ENCODE measurements at places on chromosomes 6 and 20.

DNA sequence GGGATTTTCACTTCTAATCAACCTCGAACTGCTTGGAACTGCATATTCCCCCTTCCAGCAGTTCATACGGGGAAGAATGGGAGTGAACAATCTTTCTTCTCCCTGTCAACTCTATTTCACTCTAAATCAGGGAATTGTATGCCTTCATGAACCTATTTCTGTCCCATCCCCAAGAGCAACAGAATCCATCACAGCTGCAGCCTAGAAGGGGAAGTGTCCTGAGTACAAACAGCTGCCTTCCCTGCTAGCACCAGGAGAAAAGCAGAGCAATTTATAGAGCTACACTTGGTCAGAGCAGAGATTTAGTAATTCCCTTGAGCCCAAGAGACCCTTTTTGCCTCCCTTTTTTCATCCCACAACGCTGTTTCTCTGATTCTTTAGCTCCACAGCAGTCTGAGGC lies 208.4 kb downstream of the ADGRG6 start:
- H3K27ac ChIP-seq: no peak overlapping the region
- H3K36me3 ChIP-seq: no peaks in the 10 kb centered on the region
- H3K4me1 ChIP-seq: no peaks in the 10 kb centered on the region
- no peak for DNase-seq
- H3K4me3 ChIP-seq: no peak overlapping the region

GRCh38 chr20:51935003-51935358 lies 132.7 kb upstream of the SALL4 start:
- H3K27me3 ChIP-seq: no peaks in the 10 kb centered on the region
- no peak overlapping the region for H3K27ac ChIP-seq
- DNase-seq: no peak
- no peak overlapping the region for H3K4me3 ChIP-seq
- H3K4me1 ChIP-seq: no peaks in the 10 kb centered on the region

DNA sequence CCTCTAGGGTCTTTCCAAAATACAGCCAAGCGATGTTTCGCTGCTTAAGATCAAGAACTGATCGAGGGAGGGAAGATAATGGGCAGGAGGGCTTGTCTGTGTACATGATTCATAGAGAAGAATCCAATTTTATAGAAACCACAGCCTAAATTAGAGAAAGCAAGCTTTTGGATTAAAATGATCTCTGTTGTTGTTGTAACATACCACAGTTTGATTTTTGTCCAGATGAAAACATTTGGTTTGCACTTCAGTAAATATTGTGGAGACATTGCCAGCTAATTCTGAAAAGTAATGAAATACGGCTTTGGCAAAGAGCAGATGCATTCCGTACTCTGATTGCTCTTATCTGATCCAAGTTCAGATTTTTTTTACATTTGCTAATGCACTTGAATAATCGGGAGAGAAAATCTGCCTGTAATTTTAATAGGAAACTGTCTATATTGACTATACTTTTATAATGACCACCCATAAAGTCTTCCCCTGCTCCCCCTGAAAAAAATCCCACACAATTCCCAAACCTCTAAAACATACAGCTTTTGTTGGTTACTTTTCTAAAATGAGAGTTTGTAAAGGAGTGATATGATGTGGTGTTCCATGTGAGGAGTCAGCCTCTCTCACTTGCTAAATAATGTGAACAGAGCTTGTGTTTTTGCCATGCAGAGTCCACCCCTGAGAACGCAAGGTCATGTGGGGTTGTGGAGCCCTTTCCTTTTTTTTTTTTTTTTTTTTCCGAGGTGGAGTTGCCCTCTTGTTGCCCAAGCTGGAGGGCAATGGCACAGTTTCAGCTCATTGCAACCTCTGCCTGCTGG lies 199.9 kb downstream of the DTNBP1 start:
- H3K4me1 ChIP-seq: no peaks in the 10 kb centered on the region
- no peaks in the 10 kb centered on the region for H3K36me3 ChIP-seq
- no peak overlapping the region for H3K4me3 ChIP-seq
- no peaks in the 10 kb centered on the region for H3K27me3 ChIP-seq
- no peak for DNase-seq
- H3K27ac ChIP-seq: no peak overlapping the region

GRCh38 chr6:17527076-17527475 lies 73.0 kb upstream of the FAM8A1 start:
- H3K27ac ChIP-seq: no peak overlapping the region
- H3K4me3 ChIP-seq: no peak overlapping the region
- no peaks in the 10 kb centered on the region for H3K36me3 ChIP-seq
- no peak for DNase-seq
- no peaks in the 10 kb centered on the region for H3K4me1 ChIP-seq

- DNase-seq: no peak
- H3K4me3 ChIP-seq: no peak overlapping the region
- H3K4me1 ChIP-seq: peaks cover 26% of the 10 kb centered on the region
- no peaks in the 10 kb centered on the region for H3K36me3 ChIP-seq
- H3K27ac ChIP-seq: no peak overlapping the region
Measured at GRCh38 chr6:43579171-43579570, 3.2 kb downstream of the POLH start.

- H3K4me1 ChIP-seq: no peaks in the 10 kb centered on the region
- no peak overlapping the region for H3K4me3 ChIP-seq
- H3K27ac ChIP-seq: no peak overlapping the region
- no peaks in the 10 kb centered on the region for H3K36me3 ChIP-seq
- no peak for DNase-seq
- no peaks in the 10 kb centered on the region for H3K27me3 ChIP-seq
Measured at GRCh38 chr20:6680854-6681253, 86.6 kb upstream of the BMP2 start.

DNA sequence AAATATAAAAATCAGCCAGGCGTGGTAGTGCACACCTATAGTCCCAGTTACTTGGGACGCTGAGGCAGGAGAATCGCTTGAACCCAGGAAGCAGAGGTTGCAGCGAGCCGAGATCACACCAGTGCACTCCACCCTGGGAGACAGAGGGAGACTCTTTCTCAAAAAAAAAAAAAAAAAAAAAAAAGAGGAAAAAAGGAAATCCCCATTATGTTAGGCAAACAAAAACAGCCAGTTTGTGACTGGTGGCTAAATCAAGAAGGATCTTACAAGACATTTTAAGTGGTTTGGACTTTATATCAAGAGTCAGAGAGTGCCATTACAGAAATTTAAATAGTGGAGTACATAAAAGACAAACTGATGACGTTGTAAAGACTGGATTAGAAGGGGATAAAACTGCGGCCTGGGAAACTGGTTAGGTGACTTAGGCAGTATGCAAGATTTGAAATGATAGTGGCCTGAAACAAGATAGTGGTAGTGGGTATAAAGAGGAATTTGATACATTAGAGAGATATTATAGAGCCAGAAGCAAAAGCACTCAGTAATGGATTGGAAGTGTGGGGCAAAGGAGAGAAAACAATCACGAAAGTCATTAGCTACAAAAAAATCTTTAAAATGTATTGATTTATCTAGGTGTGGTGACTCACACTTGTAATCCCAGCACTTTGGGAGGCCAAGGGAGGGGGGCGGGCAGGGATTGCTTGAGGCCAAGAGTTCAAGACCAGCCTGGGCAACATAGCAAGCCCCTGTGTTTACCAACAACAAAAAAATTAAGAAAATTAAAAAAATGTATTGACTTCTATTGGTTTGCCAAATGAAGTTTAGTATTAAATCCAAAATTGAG lies 1.7 kb upstream of the MYO6 start:
- peaks cover 4% of the 10 kb centered on the region for H3K27me3 ChIP-seq
- no peaks in the 10 kb centered on the region for H3K36me3 ChIP-seq
- no peak overlapping the region for H3K4me3 ChIP-seq
- DNase-seq: no peak

DNA sequence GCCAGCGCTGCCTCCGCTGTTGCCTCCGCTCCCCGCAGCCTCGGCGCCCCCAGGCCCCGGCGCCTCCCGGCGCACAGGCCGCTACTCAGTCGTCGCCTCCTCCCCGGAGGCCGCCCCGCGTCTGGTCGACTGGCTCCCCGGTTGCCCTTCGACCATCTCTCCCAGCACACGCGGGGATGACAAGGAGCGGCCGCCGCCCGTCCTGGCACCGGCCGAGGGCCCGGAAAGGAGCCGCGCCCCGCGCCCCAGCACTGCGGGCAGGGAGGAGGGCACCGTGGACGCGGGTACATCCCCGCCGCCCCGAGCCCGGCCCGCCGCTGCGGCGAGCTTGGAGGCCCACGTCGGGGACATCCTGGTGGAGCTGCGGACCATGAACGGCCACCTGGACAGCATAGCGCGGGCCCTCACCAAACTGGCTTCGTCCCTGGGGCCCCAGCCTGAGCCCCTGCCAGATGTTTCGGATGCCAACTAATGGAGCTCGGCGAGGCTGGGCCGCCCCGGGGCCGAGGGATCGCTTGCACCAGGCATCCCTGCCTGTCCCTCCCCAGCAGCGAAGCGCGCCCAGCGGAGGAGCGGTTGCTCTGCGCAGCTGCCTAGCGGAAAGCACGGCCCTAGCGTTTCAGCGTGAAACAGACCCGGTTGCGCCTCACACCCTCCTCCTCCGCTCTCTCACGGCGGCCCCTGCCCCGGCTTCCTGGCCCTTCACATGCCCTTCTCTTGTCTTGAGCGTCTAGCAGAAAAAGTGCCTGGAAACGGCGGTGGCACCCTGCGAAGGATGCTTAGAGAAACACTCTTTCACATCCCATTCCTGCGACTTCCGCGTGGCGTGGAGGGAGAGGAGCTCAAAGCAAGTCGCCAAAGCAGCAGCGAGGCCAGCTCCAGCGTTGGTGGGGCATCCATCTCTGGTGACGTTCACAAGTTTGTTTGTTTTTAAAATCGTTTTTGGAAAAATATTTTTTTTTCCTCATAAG lies 285.8 kb upstream of the SUPT3H start:
- H3K27me3 ChIP-seq: peaks cover 5% of the 10 kb centered on the region
- peaks cover 10% of the 10 kb centered on the region for H3K4me1 ChIP-seq
- no peak overlapping the region for H3K27ac ChIP-seq
- peak; percentile 34 for DNase-seq
- no peaks in the 10 kb centered on the region for H3K36me3 ChIP-seq

- H3K27ac ChIP-seq: no peak overlapping the region
- no peaks in the 10 kb centered on the region for H3K27me3 ChIP-seq
- H3K4me1 ChIP-seq: peaks cover 8% of the 10 kb centered on the region
- no peak overlapping the region for H3K4me3 ChIP-seq
Measured at GRCh38 chr20:19971116-19971515, 46.0 kb upstream of the NAA20 start.

- H3K4me3 ChIP-seq: no peak overlapping the region
- no peaks in the 10 kb centered on the region for H3K27me3 ChIP-seq
- H3K27ac ChIP-seq: no peak overlapping the region
Measured at GRCh38 chr20:33175123-33175522, 7.2 kb downstream of the BPIFA2 start.

GRCh38 chr20:2163312-2163711 lies 61.7 kb downstream of the STK35 start:
- no peaks in the 10 kb centered on the region for H3K27me3 ChIP-seq
- H3K36me3 ChIP-seq: no peaks in the 10 kb centered on the region
- no peak for DNase-seq

DNA sequence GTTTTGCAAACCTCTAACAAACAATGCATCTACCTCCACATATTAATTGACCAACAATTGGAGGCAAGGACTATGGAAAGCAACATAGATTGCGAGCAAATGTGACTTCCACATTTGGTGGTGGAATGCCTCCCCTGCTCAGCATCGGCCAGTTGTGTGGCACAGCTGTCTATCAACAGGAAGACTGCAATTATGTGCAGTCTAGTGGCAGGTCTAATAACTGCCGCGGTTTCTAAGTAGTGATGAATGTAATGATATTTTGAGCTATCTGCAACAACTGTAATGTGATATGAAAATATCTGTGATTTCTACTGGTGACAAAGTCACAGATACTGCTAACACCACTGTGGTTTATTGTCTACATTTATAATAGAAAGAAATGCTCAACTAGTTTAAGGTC lies 56.8 kb downstream of the NCR2 start:
- no peak for DNase-seq
- H3K4me1 ChIP-seq: no peaks in the 10 kb centered on the region
- no peaks in the 10 kb centered on the region for H3K27me3 ChIP-seq
- no peak overlapping the region for H3K4me3 ChIP-seq
- no peaks in the 10 kb centered on the region for H3K36me3 ChIP-seq

GRCh38 chr6:5343998-5344397 lies 82.7 kb downstream of the FARS2 start:
- DNase-seq: no peak
- no peaks in the 10 kb centered on the region for H3K36me3 ChIP-seq
- H3K27me3 ChIP-seq: no peaks in the 10 kb centered on the region
- no peaks in the 10 kb centered on the region for H3K4me1 ChIP-seq
- H3K4me3 ChIP-seq: no peak overlapping the region

GRCh38 chr6:95511404-95511803 lies 65.9 kb upstream of the MANEA start:
- H3K4me3 ChIP-seq: no peak overlapping the region
- H3K36me3 ChIP-seq: no peaks in the 10 kb centered on the region
- no peak for DNase-seq
- H3K4me1 ChIP-seq: no peaks in the 10 kb centered on the region

- peak; percentile 52 for DNase-seq
- peak overlapping the region; percentile 79 for H3K4me3 ChIP-seq
- peak overlapping the region; percentile 78 for H3K27ac ChIP-seq
- no peaks in the 10 kb centered on the region for H3K27me3 ChIP-seq
Measured at GRCh38 chr20:48826883-48827771, 672 bp downstream of the PREX1 start.

DNA sequence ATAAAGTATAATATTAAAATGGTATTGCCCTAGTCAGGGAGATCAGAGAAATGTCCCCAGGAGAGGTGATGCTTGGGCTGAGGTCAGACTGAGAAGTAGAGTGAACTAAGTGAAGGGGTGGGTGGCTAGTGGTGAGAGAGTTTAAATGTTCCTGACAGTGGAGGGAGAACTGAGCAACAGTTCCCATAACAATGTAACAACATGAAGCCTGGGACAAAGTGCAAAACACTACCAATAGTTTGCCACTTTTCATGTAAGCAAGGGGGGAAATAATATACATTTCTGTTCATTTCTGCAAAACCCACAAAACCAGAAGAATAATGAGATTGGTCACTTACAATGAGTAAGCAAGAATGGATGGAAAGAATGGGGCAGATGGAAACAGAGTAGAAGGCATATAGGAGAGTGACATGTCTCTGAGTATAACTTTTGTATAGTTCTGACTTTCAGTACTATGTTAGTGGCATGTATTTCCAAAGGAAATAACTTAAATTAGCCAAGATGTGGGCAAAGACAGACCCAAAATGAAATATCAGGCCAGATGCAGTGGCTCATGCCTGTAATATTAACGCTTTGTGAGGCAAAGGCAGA lies 13.3 kb upstream of the FAXC start:
- H3K27me3 ChIP-seq: no peaks in the 10 kb centered on the region
- no peak overlapping the region for H3K27ac ChIP-seq
- no peaks in the 10 kb centered on the region for H3K36me3 ChIP-seq
- no peak overlapping the region for H3K4me3 ChIP-seq

DNA sequence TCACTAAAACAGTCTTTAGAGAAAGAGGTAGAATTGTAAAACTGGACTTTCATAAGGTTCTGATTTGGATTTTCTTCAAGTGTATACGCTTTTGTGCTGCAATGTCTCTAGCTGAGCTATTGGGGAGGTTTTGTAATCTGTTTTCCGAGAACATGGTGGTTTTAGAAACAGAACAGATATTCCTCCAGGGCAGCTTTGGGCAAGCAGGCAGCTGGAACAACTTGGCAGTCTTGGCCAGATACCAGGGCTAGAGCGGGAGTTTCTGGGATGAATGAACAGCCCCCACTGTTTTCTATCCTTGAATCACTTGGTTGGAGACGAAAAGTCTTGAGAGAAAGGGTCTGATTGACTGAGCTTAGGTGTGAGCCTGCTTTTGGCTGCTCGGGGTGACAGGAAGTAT lies 17.1 kb upstream of the ARMC2 start:
- H3K4me3 ChIP-seq: no peak overlapping the region
- no peaks in the 10 kb centered on the region for H3K27me3 ChIP-seq
- no peaks in the 10 kb centered on the region for H3K4me1 ChIP-seq
- H3K27ac ChIP-seq: no peak overlapping the region
- DNase-seq: no peak
